ENCODE measurements at places on chromosomes 5 and 9. TPM values are rescaled to one million over a fixed set of nuclear protein-coding genes. Genes with fewer than 3 reads are reported as not detected.
A peak's percentile ranks its signal among the peaks of the same experiment; 100 is the strongest.

HSPA5 gene
- 224 TPM for total RNA-seq

FAM163B gene
- total RNA-seq, result not detected

DPYSL3 gene
- 130 TPM for total RNA-seq

CD72 gene
- 2.0 TPM for total RNA-seq

FKTN gene
- 33.7 TPM for total RNA-seq

TMEM252 gene
- total RNA-seq, result not detected

PAX5 gene
- total RNA-seq, result not detected

PIP5KL1 gene
- 3.3 TPM for total RNA-seq

SLC6A7 gene
- total RNA-seq, result 0.10 TPM

- DNase-seq, result no peak
Observed at GRCh38 chr5:140136624-140137023, 10.9 kb downstream of the IGIP start.

DNA sequence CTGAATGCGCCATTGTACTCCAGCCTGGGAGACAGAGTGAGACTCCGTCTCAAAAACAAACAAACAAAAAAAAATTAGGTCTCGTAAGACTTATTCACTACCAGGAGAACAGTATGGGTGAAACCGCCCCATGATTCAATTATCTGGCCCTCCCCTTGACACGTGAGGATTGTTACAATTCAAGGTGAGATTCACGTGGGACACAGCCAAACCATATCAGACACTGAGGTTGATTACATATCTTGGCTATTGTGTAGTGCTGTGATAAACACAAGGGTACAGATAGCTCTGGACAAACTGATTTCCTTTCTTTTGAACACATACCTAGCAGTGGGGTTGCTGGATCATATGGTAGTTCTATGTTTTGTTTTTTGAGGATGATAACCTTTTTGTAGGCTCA, 42.4 kb upstream of the PWWP2A start:
- DNase-seq, result no peak

- DNase-seq, result no peak
Observed at GRCh38 chr9:129455151-129455995, 165.5 kb downstream of the C9orf50 start.

- no peak for DNase-seq
Observed at GRCh38 chr9:95311961-95312360, 5.5 kb downstream of the FANCC start.

GRCh38 chr9:20623021-20623747, 885 bp upstream of the MLLT3 start:
- DNase-seq, result peak; percentile 52

DNA sequence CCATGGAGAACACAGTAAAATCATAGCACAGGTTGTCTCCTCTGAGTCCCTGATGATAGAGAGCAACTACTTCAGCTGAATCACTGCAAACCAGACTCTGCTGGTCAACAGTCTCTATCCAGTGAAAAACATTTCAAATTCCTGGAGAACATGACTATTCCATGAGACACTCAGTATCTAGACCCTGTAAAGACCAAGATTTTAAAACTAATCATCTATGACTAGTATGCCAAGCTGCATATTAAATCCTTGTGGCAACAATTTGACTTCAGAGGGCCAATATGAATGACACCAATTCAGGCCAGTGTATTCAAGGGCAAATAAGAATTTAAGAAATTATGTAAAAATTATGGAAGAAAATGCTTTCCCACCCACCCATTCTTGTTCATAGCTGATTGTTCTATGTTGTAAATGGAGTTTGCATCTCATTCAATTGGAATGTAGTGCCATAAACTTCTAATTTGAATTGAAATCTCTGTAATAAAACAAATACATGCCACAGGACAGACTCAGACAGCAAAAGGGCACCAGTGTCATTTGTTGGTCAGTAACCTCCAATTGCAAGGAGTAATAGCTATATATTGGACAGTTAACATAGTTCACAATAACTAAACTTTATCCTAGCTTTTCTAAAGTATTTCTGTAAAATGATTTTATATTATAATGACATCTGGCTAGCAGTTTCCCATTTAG, 80.1 kb upstream of the LPAR1 start:
- DNase-seq, result no peak

DNA sequence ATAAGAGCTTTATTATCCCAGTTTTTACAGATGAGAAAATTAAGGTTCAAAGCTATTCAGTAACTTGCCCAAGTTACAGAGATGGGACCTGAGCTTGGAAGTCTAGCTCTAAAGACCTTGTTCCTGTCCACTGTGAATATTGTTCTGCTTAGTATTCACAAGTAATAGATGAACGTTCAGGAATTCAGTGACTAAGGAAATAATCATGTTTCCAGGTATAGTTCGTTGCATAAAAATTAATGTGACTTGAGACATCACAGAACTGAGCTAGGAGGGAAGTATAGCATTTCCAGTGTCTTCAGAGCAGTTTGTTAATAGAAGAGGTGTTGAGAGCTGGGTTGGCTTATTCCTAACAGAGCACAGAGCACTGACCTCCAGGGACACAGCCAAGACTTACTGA, 136.1 kb downstream of the FGF1 start:
- no peak for DNase-seq

- no peak for DNase-seq
Observed at GRCh38 chr9:8560560-8561525, 761.3 kb upstream of the DMAC1 start.

DNA sequence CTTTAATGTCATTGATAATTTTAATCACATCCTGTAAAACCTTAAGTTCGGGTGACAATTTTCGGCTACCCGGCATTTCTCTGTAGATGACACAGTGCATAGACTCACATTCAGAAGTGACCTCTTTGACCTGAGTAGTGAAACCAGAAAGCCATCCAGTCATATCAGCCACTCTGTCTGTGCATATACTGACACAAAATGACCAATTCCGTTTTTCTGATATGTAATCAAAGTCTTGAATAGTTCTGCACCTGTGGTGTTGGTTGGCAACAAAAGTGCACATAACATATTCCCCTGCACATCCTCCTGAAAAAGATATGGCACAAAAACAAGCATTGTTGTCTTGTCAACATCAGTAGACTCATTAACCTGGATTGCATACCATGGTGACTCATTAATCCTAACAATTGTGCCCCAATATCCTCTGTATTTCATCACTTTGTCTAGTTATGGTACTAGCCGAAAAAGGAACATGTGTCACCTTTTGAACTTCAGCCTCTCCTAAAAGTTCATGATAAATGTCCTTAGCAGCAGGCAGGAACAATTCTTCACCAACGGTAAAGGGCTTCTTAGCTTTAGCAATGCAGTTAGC, 4.6 kb upstream of the HNRNPA0 start:
- no peak for DNase-seq

GRCh38 chr5:55160493-55161209, 680 bp downstream of the GPX8 start:
- DNase-seq, result peak; percentile 64

DNA sequence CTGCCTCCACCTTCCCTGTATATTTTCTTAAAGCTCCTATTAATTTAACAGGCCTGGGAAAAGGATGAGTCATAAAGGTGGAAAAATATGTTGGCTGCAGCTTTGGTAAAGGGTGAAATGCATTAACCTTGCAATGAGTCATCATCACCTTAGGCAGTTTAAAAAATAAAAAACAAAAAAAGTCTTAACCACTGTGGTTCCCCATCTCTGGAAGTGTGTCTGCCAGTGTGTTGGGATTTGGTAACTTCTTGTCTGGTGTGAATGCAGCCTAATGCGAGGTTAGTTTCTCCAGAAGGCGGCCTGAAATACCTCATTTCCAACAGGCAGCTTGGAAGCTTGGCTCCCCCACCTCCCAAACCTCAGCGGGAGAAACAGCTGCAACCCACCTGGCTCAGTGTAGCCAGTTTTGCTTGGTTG, 265.3 kb upstream of the GAS1 start:
- DNase-seq, result no peak

GRCh38 chr9:126979461-126979860, 64.9 kb downstream of the RALGPS1 start:
- DNase-seq, result no peak

- DNase-seq, result no peak
Observed at GRCh38 chr5:160357861-160358411, 12.5 kb downstream of the C1QTNF2 start.

- no peak for DNase-seq
Observed at GRCh38 chr9:3868012-3868411, 342.2 kb upstream of the RFX3 start.

DNA sequence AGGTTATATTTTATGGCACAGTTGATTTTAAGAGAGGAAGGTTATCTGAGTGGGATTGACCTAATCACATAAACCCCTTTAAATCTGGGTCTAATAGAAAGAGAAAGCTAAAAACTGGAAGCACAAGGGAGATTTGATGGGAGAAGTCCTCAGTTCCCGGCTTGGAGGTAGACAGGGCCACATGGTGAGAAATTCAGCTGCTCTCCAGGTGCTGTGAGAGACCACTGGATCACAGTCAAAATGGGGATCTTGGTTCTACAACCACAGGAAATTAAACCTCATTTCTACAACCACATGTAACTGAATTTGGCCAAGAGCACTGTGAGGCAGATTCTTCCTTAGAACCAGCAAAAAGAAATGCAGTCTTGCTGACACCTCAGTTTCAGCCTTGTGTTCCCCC, 2352.7 kb downstream of the MAT2B start:
- no peak for DNase-seq

GRCh38 chr9:3941758-3942157, 358.1 kb downstream of the GLIS3 start:
- DNase-seq, result no peak

DNA sequence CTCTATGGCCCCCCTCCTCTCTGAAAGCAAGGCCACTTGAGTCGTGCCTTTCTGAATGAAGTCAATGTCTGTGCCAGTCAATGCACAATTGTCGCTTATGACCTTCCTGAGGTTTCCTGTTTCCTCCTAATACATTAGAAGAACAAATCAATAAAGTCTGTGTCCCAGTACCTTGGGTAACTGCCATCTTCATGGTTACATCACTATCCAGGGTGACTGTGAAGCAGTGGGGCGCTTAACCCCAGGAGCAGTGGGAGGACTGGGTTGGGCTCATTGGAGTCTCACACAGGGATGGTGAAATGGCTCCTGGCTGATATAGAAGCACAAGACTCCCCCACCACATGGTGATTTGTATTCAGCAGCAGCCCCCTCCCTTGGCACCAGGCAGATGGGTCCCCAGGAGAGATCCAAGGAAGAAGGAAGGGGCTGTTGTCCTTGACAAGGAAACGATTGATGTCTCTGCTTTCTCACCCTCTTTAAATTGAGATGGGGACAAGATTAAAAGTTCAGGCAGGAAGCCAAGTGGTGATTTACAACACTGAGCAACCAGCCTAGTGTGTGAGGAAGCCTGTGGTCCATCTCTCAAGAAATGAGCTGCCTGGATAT, 261.9 kb upstream of the ZNF462 start:
- DNase-seq, result no peak

DNA sequence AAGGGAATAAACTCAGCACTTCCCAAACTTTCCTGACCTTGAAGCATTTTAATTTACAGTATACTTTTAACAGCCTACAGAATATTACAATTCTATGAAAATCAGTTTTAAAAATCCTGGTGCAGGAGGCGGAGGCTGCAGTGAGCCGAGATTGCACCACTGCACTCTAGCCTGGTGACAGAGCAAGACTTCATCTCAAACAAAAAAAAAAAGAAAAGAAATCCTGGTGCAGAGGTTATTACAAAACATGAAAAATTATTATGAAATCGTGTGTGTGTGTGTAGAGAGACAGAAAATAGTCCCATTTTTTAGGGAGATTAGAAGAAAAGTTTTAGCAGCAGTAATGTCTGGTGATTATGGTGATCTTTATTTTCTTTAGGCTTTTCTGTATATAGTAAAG, 26.9 kb downstream of the GOLPH3 start:
- DNase-seq, result no peak

DNA sequence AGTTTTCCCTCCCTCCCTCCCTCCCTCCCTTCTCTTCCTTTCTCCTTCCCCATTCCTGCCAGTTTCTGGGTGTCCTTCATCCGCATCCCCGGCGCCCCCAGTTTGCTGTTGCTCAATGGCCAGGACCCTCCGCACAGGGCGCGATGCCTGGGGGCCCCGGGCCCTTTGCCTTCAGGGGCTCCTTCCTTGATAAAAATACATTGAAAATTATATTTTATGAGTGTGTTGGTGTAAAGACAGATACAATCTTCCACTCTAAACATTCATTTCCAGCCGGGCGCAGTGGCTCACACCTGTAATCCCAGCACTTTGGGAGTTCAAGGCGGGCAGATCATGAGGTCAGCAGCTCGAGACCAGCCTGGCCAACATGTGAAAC, 7.6 kb upstream of the AGPAT2 start:
- DNase-seq, result no peak

GRCh38 chr9:110276781-110277180, 20.5 kb upstream of the TXN start:
- no peak for DNase-seq

DNA sequence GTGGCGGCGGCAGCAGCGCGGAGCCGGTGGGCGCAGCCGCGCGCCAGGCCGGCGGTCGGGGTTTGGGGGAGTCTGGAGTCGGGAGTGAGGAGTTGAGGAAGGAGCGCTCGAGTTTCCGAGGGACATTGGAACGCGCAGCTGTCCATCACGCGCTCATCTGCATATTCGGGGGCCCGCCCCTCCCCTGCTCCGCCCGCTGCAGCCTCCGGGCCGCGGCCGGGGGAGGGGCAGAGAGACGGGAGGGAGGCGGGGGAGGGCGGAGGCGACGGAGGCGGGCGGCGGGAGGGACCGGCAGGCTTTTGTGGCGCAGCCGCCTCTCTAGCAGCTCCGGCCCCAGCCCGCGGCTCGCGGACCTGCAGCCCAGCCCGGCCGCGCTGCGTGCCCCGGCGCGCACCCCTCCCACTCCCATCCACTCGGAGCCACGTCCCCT, at the start of gene IRX2:
Gene IRX2, minus strand, starts transcription at position 86 of the 430 bp plus-strand sequence. CDS start 264 bp downstream, outside the sequence.
- peak; percentile 81 for DNase-seq

- no peak for DNase-seq
Observed at GRCh38 chr9:108761655-108762347, 94.0 kb downstream of the ACTL7B start.

GRCh38 chr9:76027416-76027815, 136.9 kb downstream of the PCSK5 start:
- no peak for DNase-seq

DNA sequence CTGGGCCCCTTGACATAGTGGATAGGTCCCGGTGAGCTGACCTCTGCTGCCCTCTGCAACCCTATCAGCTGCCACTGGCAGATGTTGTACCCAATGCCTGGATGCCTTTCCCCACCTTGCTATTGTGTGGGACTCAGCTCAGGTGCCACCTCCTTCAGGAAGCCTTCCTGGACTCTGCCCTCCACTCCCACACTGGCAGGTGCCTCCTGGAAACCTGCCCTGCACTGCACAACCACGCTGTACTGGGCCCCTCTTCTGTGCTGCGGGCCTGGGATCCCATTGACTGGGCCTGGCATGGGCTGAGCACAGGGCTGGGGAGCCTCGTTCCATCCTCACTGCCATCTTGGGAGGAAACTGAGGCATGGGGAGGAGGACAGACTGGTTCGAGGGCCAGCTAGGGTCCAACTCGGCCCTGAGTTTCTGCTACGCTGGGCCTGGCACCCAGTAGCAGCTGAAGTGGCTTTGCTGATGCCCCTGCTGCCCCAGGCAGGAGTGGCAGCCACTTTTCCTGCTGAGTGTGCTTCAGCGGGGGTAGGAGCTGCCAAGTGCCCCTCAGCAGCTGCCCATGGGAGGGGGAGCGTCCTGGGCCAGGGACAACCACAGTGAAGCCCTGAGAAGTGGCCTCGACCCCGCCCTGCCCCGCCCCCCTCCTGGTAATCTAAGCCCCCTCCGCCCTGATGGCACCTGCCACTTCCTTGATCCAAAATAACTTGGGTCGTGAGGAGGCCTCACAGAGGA, 1.3 kb downstream of the AK1 start:
- DNase-seq, result no peak

GRCh38 chr9:131238402-131239021, 37.8 kb downstream of the FAM78A start:
- DNase-seq, result no peak

- no peak for DNase-seq
Observed at GRCh38 chr9:27198190-27198589, 89.2 kb downstream of the TEK start.

All from ureter (tissue), 1 donor.